Temporal lobe (tissue), 4 donors: ENCODE measurements at places on chromosomes 3 and 15. TPM values are rescaled to one million over a fixed set of nuclear protein-coding genes. Genes with fewer than 3 reads are reported as not detected.

The CTXND1 gene
- total RNA-seq, result 0.74 TPM

The AEN gene
- 2.7 TPM for total RNA-seq

The SLC2A2 gene
- not detected for total RNA-seq

The TATDN2 gene
- total RNA-seq, result 25.8 TPM

The ZMAT3 gene
- 10.8 TPM for total RNA-seq

The GNAT1 gene
- not detected for total RNA-seq

The PARP16 gene
- total RNA-seq, result 6.6 TPM

The GRIP2 gene
- 7.4 TPM for total RNA-seq

The IQCH gene
- 2.7 TPM for total RNA-seq

The IVD gene
- total RNA-seq, result 27.0 TPM

The LNP1 gene
- total RNA-seq, result 7.6 TPM

The LINGO1 gene
- total RNA-seq, result 46.2 TPM

The CEMIP gene
- 3.9 TPM for total RNA-seq

The SEMA7A gene
- total RNA-seq, result 25.8 TPM
